Nephron progenitor cell (in vitro differentiated cells): ENCODE measurements at places on chromosomes 12 and 14.

DNA sequence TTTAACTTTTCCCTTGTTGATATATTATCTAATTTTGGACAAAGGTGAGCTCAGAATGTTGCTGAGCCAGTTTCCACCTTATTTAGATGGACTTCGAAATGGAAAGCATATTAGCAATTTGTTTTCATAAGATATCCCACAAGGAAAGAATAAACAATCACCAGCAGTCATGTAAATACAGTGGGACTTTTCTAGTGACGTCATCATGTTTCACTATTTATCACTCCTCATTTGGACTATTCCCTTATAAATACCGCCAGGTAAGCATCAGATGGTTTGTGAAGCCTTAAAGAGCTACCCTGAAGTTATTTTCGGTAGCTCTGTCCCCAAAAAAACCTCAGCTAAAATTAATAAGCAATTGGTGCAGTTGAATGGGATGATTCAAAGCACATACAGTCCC is 110.7 kb downstream of the PTPRR start:
- H3K27me3 ChIP-seq = peaks cover 29% of the 10 kb centered on the region
- no peak overlapping the region for H3K27ac ChIP-seq
- H3K4me1 ChIP-seq = peaks cover 29% of the 10 kb centered on the region
- no peak for DNase-seq
- peaks cover 14% of the 10 kb centered on the region for H3K36me3 ChIP-seq
- H3K4me3 ChIP-seq = no peak overlapping the region

DNA sequence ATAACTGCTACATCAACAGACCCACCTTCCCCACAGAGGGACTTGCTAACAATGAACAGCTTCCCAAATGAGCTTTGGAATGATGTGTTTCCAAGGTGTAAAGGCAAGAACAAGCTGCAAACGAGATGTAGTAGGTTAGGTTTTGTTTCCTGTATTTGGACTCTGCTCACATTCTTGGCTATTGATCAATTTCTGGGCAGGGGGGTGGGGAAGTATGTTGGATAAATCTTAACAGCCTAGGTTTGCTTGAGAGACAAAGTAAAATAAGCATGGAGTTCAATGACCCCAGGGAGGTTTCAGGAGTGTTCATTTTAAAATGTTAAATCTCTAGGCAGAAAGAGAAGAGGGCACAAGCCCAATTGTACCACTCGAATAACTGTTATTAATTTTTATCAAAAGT is 146.6 kb downstream of the DPY19L2 start:
- H3K27ac ChIP-seq = no peak overlapping the region
- no peak overlapping the region for H3K4me3 ChIP-seq
- no peaks in the 10 kb centered on the region for H3K4me1 ChIP-seq
- H3K36me3 ChIP-seq = no peaks in the 10 kb centered on the region
- no peak for DNase-seq
- no peaks in the 10 kb centered on the region for H3K27me3 ChIP-seq

- peak; percentile 83 for DNase-seq
- H3K27ac ChIP-seq = no peak within 1 kb of the TSS
- H3K4me3 ChIP-seq = peak within 1 kb of the TSS; percentile 82
- H3K27me3 ChIP-seq = peaks cover 75% of the 10 kb centered on the region
- peaks cover 55% of the 10 kb centered on the region for H3K36me3 ChIP-seq
- peaks cover 24% of the 10 kb centered on the region for H3K4me1 ChIP-seq
These were observed at the start of gene ARHGEF25 for GRCh38 chr12:57611108-57611826. Gene ARHGEF25, plus strand, starts transcription at chr12:57611435. Its CDS starts 460 bp downstream, at chr12:57611895.

DNA sequence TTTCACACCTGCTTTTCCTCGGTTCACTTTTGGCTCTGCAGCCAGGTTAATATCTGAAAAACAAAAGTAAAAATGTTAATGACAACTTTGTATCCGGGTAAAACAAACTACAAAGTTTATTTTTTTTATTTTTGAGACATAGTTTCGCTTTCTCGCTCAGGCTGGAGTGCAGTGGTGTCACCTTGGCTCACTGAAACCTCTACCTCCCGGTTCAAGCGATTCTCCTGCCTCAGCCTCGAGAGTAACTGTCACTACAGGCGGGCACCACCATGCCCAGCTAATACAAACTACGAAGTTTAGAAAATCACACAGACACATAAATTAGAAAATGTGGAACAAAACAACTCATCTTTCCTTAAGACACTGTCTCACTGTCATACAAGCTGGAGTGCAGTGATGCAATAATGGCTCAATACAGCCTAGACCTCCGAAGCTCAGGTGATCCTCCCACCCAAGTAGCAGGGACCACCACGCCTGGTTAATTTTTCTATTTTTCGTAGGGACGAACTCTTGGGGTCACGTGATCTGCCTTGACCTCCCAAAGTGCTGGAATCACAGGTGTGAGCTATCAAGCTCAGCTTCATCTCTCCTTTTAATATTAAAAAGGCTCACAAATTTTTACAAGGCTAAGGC is 38.1 kb downstream of the HNRNPC start:
- H3K36me3 ChIP-seq = peaks cover 90% of the 10 kb centered on the region
- H3K27me3 ChIP-seq = no peaks in the 10 kb centered on the region
- no peak for DNase-seq
- H3K27ac ChIP-seq = peak overlapping the region; percentile 59

DNA sequence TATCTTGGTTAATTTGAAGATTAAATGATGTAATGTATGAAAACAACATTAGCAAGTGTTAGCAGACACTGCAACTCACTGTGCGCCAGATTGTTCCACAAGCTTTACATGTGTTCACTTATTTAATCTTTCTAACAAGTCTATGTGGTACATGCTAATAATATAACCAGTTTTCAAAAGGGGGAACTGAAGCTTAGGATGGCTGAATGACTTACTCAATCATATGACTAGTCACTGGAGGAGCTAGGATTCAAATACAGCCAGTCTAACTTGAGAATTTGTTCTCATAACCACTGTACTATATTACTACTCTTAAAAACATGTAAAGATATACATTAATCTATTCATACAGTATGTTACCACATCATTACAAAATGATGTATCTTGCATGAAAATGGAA is 60.5 kb upstream of the LRIG3 start:
- peaks cover 11% of the 10 kb centered on the region for H3K4me1 ChIP-seq
- H3K4me3 ChIP-seq = no peak overlapping the region
- H3K36me3 ChIP-seq = no peaks in the 10 kb centered on the region
